ENCODE measurements at places on chromosomes 7 and 10. TPM values are rescaled to one million over a fixed set of nuclear protein-coding genes. Genes with fewer than 3 reads are reported as not detected.

DNA sequence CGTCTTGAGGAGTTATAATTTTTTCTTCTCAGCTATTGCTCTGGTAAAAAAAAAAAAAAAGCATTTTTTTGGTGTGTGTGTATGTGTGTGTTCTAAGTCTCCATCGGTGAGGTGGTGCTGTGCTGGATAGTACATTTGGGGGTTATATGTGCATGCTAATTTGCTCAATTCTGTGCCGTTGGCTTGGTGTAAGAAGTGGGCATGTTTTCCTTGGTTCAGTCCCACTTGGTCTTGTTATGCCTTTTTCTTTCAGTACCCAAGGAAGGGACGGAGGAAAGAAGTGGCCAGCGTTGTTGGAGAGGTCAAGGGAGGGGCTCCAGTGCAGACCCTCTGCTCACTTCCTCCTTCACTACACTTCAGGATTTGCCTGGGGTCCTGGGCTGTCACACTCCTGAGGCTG is 20.4 kb downstream of the LRMDA start:
- no peak for DNase-seq

HOXA2 gene
- total RNA-seq = 2.7 TPM

GRCh38 chr7:157384301-157384700 is 47.5 kb downstream of the DNAJB6 start:
- DNase-seq = no peak

GRCh38 chr7:66206119-66206933 is 1.2 kb downstream of the TPST1 start:
- no peak for DNase-seq

GRCh38 chr7:40851001-40851400 is 716.2 kb downstream of the SUGCT start:
- DNase-seq = no peak

OR6B1 gene
- not detected for total RNA-seq

ANXA7 gene
- total RNA-seq = 114 TPM

- peak; percentile 39 for DNase-seq
Observed at GRCh38 chr10:19816411-19817230, at the start of gene PLXDC2. TSS of gene PLXDC2 (plus strand) at chr10:19816432.

ASIC3 gene
- total RNA-seq = 2.3 TPM
